Immature natural killer cell (primary cell): ENCODE measurements at places on chromosomes 1 and 21. TPM values are rescaled to one million over a fixed set of nuclear protein-coding genes. Genes with fewer than 3 reads are reported as not detected.
A peak's percentile ranks its signal among the peaks of the same experiment; 100 is the strongest.

Gene IPO9
- 31.5 TPM for polyA plus RNA-seq

Gene TENT5C
- 25.7 TPM for polyA plus RNA-seq

Gene PUSL1
- 17.3 TPM for polyA plus RNA-seq

Gene CC2D1B
- polyA plus RNA-seq: 4.8 TPM

Gene ENSA
- 82.3 TPM for polyA plus RNA-seq

Gene AADACL4
- not detected for polyA plus RNA-seq

Gene SYTL1
- 211 TPM for polyA plus RNA-seq

DNA sequence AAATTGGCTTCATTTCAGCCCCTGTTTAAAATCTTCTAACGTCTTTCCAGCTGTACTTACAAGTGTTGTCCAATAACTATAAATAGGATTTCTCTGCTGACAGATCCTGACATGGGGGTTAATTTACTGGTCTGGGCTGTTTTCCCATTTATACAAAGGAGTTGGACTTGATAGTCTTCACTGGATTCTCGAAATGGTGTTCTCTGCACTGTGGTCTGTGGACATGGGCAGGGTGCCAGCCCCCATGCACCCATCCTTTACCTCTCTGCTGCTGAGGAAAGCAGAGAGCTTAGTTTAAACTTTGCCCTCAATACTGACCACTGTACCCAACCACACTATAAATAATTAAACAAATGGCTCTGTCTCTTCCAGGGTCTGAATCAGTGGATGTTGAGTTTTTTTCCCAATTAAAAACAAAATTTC, 5.2 kb downstream of the DIO1 start:
- H3K27me3 ChIP-seq: peaks cover 2% of the 10 kb centered on the region
- H3K27ac ChIP-seq: no peak overlapping the region
- no peak for DNase-seq
- no peaks in the 10 kb centered on the region for H3K36me3 ChIP-seq

GRCh38 chr21:33078907-33079582, 9.1 kb downstream of the OLIG1 start:
- no peaks in the 10 kb centered on the region for H3K36me3 ChIP-seq
- DNase-seq: peak; percentile 58
- peaks cover 11% of the 10 kb centered on the region for H3K27me3 ChIP-seq
- peaks cover 33% of the 10 kb centered on the region for H3K4me1 ChIP-seq

- peaks cover 53% of the 10 kb centered on the region for H3K27me3 ChIP-seq
- peaks cover 59% of the 10 kb centered on the region for H3K4me1 ChIP-seq
- no peak for DNase-seq
- H3K27ac ChIP-seq: peak overlapping the region; percentile 82
- H3K36me3 ChIP-seq: peaks cover 11% of the 10 kb centered on the region
- no peak overlapping the region for H3K4me3 ChIP-seq
Measured at GRCh38 chr1:15428815-15429435, 9.3 kb upstream of the CTRC start.

GRCh38 chr21:15098908-15099307, 34.1 kb upstream of the NRIP1 start:
- peaks cover 2% of the 10 kb centered on the region for H3K27me3 ChIP-seq
- H3K4me3 ChIP-seq: no peak overlapping the region
- H3K4me1 ChIP-seq: no peaks in the 10 kb centered on the region
- DNase-seq: no peak
- H3K36me3 ChIP-seq: no peaks in the 10 kb centered on the region
- H3K27ac ChIP-seq: no peak overlapping the region

GRCh38 chr1:3657096-3657475, 4.8 kb downstream of the TP73 start:
- no peak overlapping the region for H3K4me3 ChIP-seq
- H3K27ac ChIP-seq: no peak overlapping the region
- H3K4me1 ChIP-seq: no peaks in the 10 kb centered on the region
- no peak for DNase-seq
- no peaks in the 10 kb centered on the region for H3K36me3 ChIP-seq

- peaks cover 23% of the 10 kb centered on the region for H3K36me3 ChIP-seq
- no peak for DNase-seq
- H3K4me1 ChIP-seq: peaks cover 27% of the 10 kb centered on the region
- no peak overlapping the region for H3K4me3 ChIP-seq
Measured at GRCh38 chr1:26122988-26123973, 11.7 kb downstream of the PDIK1L start.

DNA sequence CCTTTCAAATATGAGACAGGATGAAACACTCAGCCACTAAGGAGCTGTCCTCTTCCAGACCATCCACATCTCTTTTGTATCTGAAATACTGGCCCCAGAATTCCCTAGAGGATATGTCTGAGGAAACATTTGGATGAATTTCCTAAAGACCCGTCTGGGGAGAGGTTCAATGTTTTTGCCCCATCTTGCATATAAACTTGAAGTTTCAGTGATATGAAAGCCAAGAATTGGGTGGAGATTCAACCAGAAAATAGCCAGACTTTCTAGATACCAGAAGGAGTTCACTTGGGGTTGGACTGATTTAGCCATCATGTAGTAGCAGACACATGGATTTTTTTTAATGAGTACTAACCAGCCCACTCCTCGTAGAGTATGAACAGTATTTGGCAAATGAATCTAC, 182.0 kb downstream of the PLPP3 start:
- H3K36me3 ChIP-seq: no peaks in the 10 kb centered on the region
- H3K4me1 ChIP-seq: no peaks in the 10 kb centered on the region
- H3K27ac ChIP-seq: no peak overlapping the region
- H3K27me3 ChIP-seq: no peaks in the 10 kb centered on the region
- H3K4me3 ChIP-seq: no peak overlapping the region
- DNase-seq: no peak

DNA sequence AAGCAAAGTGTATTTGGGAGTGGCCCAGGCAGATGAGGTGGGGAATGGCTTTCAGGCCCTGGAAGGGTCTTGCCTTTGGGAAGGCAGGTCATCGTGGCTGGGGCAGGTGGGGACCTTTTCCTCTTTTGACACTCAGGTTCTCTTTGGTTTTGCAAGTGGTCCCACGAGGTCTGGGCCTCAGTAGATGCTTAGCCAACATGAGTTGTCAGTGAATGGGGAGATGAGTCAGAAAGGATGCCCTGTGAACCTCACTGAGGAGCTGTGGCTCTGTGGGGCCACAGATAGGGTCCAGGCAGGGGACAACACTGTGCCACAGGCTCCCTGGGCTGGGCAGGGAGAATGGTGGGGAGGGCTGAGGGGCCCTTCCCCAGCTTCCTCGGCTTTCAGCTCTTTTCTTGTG, 19.0 kb downstream of the ARHGEF10L start:
- no peaks in the 10 kb centered on the region for H3K4me1 ChIP-seq
- no peak overlapping the region for H3K27ac ChIP-seq
- H3K27me3 ChIP-seq: no peaks in the 10 kb centered on the region

DNA sequence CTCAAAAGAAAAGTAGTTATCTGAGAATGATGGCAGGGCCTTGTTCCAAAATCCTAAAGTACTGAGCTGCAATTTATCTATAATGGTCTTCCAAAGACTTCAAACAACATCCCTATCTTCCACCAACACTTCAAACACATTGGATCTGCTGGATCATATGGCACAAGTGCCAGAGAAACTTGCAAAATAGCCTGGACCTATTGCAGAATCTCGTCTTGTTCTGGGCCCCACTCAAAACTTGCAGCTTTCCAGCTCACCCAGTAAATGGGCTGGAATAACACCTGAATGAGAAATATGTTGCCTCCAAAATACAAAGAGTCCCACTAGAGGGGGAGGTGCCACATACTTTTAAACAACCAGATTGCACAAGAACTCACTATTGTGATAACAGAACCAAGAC, 44.0 kb upstream of the PKN2 start:
- no peak overlapping the region for H3K27ac ChIP-seq
- no peaks in the 10 kb centered on the region for H3K4me1 ChIP-seq
- no peaks in the 10 kb centered on the region for H3K36me3 ChIP-seq
- DNase-seq: no peak

- DNase-seq: no peak
- no peaks in the 10 kb centered on the region for H3K36me3 ChIP-seq
- H3K27me3 ChIP-seq: peaks cover 47% of the 10 kb centered on the region
Measured at GRCh38 chr1:47449822-47450552, 12.1 kb downstream of the FOXD2 start.

- no peak overlapping the region for H3K27ac ChIP-seq
- DNase-seq: no peak
- H3K27me3 ChIP-seq: no peaks in the 10 kb centered on the region
- H3K36me3 ChIP-seq: peaks cover 11% of the 10 kb centered on the region
Measured at GRCh38 chr1:47385020-47385419, 31.1 kb upstream of the FOXE3 start.
